ENCODE measurements at places on chromosomes 11 and 22. TPM values are rescaled to one million over a fixed set of nuclear protein-coding genes. Genes with fewer than 3 reads are reported as not detected.

Gene EXPH5
- total RNA-seq: 0.02 TPM

Gene CSF2RB
- total RNA-seq: not detected

Gene F2
- total RNA-seq: 110 TPM

- DNase-seq: no peak
Observed at GRCh38 chr11:126647735-126648134, 292.2 kb downstream of the ST3GAL4 start.

- no peak for DNase-seq
Observed at GRCh38 chr11:117188620-117189081, 10.1 kb downstream of the SIDT2 start.

DNA sequence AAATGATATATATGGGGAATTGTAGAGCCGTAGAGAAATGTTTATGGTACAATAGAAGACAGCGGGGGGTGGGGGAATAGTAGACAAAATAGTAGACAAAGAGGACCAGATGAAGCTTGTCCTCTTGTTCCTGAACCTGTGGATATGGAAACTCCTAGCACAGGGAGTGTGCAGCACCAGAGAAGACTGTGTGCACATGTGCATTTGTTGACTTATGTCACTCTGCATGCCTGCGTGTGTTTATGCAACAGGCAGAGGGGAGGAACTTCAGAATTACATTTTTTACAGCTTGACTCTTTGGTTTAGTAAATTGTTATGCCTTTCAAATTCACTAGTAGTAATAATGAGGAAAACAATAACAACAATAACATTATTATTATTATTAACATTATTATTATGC, 36.0 kb downstream of the TENM4 start:
- no peak for DNase-seq

DNA sequence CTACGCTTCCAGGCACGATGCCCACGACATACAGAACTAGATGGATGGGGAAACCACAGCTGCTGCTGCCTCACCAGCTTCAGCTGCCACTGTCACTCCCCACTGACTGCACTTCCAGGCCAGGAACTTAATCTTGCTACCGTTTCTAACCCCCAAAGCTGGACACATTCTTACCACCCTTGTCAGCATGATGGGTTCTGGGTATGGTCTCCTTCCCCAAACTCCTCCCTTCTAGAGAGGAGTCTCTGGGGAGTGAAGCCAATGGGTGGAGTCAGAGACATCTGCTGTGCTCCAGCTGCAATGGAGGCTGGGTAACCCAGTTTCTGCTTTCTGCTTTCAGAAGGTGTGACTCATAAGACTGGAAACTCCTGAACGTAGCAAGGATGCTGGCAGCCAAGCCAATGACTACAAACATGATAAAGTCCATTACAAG, 87.0 kb upstream of the THY1 start:
- no peak for DNase-seq

DNA sequence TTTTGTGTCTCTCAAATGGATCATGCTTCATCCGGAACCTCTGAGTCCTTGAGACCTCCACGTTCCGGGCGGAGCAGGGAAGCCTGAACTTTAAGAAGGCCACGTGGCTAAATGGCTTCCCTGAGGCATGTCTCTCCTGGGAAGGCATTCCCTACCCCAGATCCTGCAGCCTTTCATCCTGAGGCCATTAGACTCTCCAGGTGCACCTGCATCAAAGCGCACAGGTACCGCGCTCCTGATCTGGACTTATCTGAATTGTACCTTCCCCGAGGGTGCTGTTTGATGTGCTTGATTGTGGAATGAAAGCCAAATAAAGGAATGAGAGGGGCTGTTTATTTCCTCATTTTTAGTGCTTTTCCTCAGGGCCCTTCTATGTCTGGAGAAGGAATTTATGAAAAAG, 22.5 kb downstream of the C22orf31 start:
- DNase-seq: no peak

DNA sequence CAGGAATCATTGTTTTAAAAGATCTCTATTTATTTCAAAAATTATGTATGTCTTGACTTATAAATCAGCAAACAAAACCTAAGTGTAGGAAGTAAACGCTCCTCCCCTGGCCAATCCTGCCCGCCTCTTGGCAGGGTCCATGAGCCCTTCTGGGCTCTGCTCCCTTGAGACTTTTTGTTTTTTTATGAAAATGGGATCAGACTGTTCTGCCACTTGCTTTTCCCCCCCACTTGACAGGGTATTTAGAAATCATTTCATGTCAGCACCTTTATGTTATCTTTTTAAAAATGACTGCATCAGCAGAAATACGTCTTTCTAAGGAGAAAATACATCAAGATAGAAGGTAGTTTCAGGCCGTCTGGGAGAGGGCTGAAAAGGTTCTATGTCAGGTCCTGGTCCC, 35.6 kb downstream of the FBLN1 start:
- no peak for DNase-seq

GRCh38 chr11:71498091-71498490, 29.0 kb upstream of the KRTAP5-7 start:
- DNase-seq: no peak

- no peak for DNase-seq
Observed at GRCh38 chr11:65217441-65218423, 36.0 kb downstream of the CAPN1 start.
